Foreskin fibroblast (primary cell): ENCODE measurements at places on chromosomes 7 and 10.

DNA sequence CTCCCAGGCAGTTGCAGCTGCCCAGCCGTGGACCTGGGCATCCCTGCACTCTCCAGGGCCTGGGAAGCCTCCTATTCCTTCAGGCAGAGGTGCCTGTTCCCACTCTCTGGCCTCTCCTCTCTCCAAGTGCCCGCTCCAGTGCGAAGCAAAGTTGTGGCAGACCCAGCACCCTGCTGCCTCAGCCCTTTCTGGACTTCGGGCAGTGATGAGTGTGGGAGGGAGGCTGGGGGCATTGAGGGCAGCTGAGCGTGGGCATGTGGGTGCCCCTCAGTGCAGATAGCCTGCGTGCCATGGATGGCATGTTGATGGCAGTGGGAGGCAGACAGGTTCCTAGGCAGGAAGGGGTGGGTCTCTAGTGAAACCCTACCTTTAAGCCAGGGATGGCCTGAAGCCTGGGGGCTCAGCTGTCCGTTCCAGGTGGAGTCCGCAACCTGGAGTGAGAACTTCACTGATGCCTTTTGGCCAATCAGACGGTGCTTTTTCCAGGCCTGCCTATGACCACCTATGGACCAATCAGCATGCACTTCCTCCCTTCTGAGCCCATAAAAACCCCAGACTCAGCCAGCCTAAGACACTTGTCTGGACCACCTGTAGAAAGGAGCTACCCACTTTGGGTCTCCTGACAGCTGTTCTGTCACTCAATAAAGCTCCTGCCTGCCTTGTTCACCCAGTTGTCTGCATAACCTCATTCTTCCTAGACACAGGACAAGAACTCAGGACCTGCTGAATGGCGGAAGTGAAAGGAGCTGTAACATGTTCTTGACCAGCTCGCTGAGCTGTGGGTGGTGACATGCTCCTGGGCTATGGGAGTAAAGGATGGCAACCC, 26.1 kb downstream of the SVIL start:
- no peak for DNase-seq

DNA sequence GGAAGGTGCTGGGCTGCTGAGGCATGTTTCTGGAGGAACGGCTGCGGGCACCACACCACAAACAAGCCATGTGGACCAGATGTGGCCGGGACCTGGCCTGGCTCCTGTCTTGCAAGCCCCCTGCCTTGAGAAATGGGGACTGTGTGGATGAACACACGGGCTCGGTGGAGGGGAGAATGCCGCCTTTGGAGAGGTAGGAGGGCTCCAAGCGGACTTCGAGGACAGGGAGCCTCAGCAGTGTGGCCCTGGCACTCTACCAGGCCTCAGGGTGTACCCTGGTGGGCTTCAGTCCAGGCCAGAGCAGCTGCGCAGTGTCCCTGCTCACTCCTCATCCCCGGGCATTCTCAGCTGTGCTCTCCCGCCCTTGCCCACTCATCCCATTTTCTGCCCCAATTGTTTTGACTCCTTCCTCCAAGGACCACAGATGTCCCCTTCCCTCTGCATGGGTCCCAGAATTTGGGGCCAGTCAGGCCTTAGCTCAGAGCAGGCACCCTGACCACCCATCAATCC, 31.5 kb downstream of the PWWP2B start:
- DNase-seq: no peak

DNA sequence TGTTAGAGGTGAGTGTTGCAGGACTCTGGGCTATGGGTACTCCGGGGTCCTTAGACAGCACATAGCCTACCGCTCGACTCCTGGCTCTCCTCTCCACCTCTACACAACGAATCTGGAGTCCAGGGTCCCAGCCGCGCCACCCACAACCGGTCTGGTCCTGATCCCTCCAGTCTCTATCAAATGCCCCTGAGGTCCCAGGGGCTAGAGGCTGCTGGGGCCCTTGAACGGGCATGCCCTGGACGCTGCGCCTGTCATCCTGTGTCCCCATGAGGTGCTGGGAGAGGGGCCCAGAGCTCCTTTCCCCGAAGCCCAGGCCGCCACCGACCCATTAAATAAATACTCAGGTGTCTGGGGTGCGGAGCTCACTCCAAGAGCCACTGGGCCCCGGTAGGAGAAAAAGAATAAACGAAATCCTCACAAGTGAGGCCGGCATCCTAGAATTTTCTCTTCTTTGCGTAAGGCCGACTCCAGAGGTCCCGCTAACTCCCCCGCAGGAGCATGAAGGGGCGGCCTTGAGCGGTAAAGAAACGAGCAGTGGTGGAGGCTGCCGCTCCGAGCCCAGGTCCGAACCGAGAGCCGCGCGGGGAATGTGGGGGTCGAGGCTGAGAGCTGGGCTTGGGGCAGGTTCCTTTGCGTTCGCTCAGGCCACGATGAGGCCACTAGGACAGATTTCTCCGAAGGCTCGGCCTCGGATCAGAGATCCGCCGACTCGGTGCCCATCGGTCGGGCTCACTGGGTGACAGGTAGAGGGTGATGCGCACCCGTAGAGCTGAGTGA, 166.7 kb downstream of the NRF1 start:
- DNase-seq: no peak

DNA sequence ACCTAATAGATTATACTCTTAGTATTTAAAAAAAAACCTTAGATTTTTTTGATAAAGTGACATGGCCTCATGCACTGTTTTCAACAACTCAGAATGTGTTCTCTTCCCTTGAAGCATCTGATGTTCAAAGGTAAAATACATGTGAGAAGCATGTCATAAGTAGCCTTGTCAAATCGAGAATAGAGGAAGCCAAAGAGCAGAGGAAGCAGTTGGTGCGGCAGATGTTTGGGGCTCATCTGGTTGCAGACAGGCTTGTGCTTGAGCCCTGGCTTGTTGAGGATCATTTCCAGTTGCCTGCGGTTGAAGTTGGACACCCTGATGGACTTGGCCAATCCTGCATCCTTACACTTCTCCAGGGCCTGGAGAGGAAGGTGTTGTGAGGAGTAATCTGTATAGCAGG, 59.2 kb downstream of the AKR1E2 start:
- no peak for DNase-seq

GRCh38 chr7:12504149-12504548, 66.4 kb upstream of the SCIN start:
- no peak for DNase-seq

DNA sequence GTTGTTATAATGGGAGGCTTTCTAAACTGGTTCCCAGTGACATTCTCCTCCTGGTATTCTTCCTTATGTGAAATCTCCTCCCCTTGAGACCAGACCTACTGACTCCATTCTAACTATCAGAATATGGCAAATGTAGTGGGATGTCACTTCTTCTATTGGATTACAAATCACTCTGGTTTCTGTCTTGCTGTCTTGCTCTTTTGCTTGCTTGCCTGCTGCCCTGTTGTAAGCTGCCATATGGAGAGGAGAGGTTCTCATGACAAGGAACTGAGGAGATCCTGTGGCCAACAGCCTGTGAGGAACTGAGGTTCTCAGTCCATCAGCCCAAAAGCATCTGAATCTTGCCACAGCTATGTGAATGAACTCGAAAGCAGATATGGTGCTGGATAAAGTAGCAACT, 4.7 kb upstream of the NRCAM start:
- DNase-seq: peak; percentile 20
